Stomach (tissue), 19 donors: ENCODE measurements at places on chromosomes 5 and 9.

GRCh38 chr5:79011219-79011836, 26.2 kb upstream of the ARSB start:
- no peaks in the 10 kb centered on the region for H3K36me3 ChIP-seq
- no peak overlapping the region for H3K27ac ChIP-seq
- H3K4me3 ChIP-seq: no peak overlapping the region
- no peaks in the 10 kb centered on the region for H3K27me3 ChIP-seq
- DNase-seq: no peak

DNA sequence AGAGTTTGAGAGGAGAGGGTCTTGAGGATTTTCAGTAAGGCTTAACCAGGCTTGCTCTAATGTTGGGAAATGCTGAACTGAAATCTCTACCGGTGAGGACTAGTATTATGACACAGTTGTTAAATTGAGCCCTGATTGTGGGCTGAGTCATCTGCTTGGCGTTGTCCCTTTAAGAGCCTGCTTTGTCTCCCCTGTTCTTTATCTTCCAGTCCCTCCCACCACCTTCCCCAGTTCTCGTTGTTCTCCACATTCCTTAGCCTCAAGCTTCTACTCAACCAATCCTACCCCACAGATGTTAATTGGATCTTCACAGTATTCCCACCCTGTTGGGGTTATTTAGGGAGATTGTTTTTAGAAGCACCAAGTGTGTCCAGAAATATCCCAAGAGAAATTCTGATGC, 57.6 kb downstream of the ANKRD55 start:
- peaks cover 12% of the 10 kb centered on the region for H3K4me1 ChIP-seq
- no peak for DNase-seq
- no peak overlapping the region for H3K4me3 ChIP-seq
- no peaks in the 10 kb centered on the region for H3K27me3 ChIP-seq
- H3K36me3 ChIP-seq: no peaks in the 10 kb centered on the region

GRCh38 chr9:77648234-77649108, at the start of gene GNA14:
TSS of gene GNA14 (minus strand) at chr9:77648322. CDS start at chr9:77647793, 529 bp downstream.
- peaks cover 20% of the 10 kb centered on the region for H3K4me1 ChIP-seq
- peaks cover 19% of the 10 kb centered on the region for H3K27me3 ChIP-seq
- H3K36me3 ChIP-seq: no peaks in the 10 kb centered on the region
- H3K27ac ChIP-seq: peak within 1 kb of the TSS; percentile 48
- H3K4me3 ChIP-seq: peak within 1 kb of the TSS; percentile 52

DNA sequence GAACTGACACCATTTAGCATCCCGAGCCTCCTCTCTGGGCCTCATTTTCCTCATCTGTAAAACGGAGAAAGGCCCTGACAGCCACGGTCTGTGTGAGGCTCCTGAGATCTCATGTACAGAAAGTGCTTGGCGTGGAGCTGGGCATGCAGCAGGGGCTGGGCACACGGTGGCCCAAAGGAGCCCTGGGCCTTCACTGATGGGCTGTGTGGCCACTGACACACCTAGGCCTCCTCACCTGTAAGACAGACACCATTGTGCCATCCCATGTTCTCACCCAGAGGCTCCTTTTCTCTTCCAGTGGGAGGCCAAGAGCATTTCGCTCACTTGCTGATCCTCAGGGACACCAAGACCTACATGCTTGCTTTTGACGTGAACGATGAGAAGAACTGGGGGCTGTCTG, 1.6 kb downstream of the ORM1 start:
- H3K36me3 ChIP-seq: no peaks in the 10 kb centered on the region
- peaks cover 10% of the 10 kb centered on the region for H3K27me3 ChIP-seq
- H3K4me3 ChIP-seq: no peak overlapping the region
- no peak for DNase-seq
- no peak overlapping the region for H3K27ac ChIP-seq

GRCh38 chr5:159901772-159902171, 14.5 kb upstream of the ADRA1B start:
- H3K36me3 ChIP-seq: no peaks in the 10 kb centered on the region
- no peak overlapping the region for H3K27ac ChIP-seq
- no peaks in the 10 kb centered on the region for H3K27me3 ChIP-seq
- H3K4me1 ChIP-seq: no peaks in the 10 kb centered on the region
- no peak overlapping the region for H3K4me3 ChIP-seq
